ENCODE measurements at places on chromosomes 2 and 18.

DNA sequence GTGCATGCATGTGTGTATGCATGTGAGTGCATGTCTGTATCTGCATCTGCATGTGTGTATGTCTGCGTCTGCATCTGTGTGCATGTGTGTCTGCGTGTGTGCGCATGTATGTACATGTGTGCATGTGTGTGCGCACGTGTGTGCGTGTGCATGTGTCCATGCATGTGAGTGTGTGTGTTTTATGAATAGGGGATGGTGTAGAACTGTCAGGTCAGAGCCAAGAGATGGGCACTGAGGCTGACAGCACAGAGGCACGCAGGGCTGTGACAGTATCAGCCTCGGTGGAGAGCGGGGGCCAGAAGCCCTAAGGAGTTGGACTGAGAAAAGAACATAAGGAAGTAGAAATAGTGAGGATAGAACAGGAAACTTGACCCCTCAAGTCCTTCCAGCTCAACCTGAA is 494.0 kb upstream of the MYT1L start:
- DNase-seq, result no peak

DNA sequence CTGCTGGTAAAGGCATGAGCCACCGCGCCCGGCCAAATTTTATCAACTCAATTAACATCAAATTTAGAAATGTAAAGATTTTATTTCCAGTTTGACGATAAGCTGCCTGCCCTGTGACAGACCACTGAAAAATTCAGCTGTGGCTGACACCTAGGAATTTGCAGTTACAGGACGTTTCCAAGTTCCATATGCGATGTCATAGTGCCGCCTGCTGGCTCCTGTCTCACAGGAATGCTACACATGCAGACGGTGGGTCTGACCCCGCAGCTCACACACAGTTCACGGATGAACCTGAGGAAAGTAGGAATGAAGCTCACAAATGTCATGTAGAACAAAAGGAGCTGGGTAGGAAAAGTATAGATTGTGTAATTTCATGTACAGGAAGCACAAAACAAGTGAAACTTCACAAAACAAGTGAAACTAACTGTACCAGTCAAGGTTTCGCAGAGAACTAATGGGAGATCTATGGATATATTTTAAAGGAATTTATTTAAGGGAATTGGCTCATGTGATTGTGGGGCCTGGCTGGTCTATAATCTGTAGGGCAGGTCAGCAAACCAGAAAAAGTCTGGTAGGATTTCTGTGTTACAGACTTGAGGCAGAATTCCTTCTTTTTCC is 13.2 kb upstream of the SEH1L start:
- DNase-seq, result peak; percentile 91

- DNase-seq, result peak; percentile 51
Measured at GRCh38 chr2:217353591-217353990, 493.7 kb upstream of the TNP1 start.

DNA sequence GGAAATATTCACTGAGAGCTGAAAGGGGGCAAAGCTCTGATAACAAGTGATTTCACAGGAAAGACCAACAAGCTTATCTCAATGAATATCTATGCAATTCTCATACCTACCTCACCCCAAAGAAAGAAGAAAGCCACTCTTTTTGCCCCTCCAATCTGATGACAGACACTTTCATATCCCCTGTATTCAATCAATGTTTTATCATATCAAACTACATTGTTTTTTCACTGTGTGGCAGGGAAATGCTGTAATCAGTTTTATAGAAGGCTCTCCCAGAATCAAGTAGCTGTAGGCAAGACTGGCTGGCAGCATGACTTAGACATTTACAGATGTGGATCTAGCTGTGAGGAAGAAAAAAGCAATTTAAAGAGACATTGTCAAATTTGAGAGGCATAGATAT is 81.3 kb upstream of the PIK3C3 start:
- DNase-seq, result no peak

GRCh38 chr2:204150721-204151120 is 214.2 kb downstream of the ICOS start:
- no peak for DNase-seq

GRCh38 chr2:113123726-113124125 is 3.7 kb upstream of the IL1RN start:
- DNase-seq, result peak; percentile 9

GRCh38 chr2:1802046-1802445 is 57.7 kb upstream of the PXDN start:
- no peak for DNase-seq

- no peak for DNase-seq
Measured at GRCh38 chr2:41314511-41315070, 733.2 kb upstream of the PKDCC start.

DNA sequence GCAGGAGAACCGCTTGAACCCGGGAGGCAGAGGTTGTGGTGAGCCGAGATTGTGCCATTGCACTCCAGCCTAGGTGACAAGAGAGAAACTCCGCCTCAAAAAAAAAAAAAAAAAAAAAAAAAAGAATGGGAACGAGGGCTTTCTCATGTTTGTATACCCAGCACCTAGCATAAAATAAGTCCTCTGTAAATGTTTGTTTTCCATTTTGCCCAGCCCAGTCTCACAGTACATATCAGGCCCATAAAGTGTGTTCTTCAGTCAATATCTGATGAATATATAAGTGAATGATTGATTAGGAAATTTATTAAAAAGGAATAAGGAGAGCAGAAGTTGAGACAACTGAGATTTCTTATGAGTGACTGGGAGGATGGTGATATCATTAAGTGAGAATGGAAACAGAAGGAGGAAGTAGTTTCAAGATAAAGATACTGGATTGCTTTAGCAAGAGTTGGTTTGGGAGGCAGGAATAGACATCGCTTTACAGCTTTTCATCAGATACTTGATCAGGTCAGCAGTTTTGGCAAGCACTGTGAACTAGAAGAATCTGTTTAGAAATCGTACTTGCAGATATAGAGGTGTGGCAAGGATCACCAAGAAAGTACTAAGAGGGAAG is 327.5 kb downstream of the KIAA1328 start:
- peak; percentile 42 for DNase-seq

- no peak for DNase-seq
Measured at GRCh38 chr2:75606761-75607399, 39.7 kb upstream of the MRPL19 start.

DNA sequence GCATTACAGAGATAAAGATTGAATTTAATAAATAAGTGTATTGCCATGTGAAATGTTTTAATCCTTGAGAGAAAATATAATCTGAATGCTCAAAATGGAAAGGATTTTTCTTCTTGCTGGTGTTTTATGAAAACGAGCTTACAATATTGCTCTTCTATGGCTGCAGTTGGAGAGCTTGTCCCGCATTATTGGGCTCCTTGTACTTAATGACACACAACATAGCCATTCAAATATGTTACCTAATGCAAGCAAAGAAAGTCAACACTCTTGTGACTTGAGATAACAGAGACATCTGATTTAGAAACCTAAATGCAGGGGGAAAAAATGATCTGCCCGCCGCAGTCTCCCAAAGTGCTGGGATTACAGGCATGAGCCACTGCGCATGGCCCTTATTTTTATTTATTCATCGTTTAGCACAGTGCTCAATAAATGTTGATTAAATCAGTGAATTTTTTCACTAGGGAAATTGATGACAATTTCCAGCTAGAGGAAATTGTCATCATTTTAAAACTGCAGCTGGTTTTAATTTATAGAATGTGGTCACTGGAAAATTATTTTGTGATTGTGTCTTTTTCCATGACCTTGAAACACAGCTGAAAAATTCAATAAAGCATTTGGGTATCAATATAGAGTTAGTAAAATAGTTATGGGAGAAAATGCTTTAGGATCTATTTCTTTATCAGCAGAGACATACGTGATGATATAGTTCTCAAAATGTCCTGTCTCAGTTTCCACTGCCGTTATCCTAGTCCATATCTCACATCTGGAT is 2.4 kb upstream of the PRKD3 start:
- no peak for DNase-seq

DNA sequence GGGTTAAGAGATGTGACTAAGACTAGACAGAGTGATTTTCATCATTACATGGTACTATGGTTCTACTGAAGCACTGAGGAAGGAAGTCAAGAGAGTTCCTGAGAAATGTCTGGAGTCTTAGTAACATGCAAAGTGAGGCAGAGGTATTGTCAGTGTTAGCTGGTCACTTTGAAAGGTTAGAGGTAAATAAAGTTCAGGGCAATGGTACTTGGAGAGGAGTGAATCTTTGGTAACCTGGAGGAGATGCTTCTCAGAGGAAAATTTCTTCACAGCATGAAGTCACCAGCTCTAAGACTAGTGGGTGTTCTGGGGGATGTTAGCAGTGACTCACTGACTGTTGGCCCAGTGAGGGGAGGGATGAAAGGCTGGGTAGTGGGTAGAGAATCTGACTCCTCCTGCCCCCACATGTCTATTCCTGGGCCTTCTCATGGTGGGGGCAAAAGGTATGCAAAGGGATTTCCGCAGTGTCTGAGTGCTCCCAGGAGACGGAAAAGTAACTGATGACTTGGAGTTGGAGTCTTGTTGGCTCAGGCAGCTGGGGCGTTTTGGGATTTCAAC is 23.3 kb upstream of the IL1RN start:
- no peak for DNase-seq

DNA sequence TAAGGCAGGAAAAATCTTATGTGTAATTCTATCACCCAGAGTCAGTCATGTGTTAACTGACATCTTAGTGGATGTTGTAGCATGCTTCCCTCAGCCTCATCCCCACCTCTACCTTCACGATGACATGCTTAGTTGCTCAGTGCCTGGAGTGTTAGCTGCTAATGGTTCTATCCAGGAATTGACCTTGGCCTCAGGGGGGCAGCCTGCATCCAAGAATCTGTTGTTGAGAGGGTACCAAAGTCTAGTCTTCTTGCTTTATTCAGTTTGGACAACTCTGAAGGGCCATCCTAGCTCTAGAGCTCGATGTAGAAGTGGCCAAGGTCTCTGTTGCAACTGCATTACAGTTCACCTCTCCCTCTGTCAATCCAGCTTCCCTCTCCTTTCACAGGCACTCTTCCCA is 61.2 kb downstream of the ACYP2 start:
- DNase-seq, result peak; percentile 53

GRCh38 chr2:101905746-101906336 is 85.9 kb upstream of the IL1R2 start:
- DNase-seq, result no peak

DNA sequence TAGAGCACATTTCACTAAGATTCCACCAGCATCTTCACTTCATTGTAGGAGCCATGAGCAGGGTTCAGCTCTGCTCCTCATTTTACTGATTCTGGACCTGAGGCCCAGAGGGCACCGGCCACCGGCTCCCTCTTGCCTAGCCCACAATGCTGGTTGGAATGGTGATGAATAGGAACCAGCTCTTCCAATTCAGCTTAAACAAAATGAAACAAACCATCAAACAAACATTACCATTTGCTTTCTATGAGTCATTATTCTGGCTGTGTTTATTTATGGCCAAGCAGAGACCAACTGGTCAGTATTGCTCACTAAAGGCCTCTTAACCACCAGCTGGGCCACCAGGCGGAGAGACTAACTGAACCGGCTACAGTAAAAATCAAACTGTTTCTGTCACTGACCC is 176.7 kb downstream of the MTX2 start:
- no peak for DNase-seq

DNA sequence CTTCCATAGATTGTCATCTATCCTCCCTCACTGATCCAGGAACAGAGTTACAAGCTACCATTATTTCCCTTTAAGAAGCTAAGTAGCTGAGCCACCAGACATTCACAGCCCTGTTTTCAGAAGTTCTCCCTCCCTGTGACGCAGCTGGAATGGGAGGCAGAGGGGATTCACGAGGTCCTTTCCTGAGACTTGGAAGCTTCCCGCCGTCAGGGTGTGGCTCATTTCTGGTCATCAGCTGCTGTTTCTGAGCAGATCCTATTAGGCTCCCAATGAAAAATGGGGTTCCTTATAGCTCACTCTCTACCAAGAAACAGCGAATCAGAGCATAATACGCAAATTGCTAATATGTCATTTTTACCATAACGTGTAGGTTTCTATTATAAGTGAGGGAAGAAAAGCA is 559.3 kb upstream of the ID2 start:
- no peak for DNase-seq

DNA sequence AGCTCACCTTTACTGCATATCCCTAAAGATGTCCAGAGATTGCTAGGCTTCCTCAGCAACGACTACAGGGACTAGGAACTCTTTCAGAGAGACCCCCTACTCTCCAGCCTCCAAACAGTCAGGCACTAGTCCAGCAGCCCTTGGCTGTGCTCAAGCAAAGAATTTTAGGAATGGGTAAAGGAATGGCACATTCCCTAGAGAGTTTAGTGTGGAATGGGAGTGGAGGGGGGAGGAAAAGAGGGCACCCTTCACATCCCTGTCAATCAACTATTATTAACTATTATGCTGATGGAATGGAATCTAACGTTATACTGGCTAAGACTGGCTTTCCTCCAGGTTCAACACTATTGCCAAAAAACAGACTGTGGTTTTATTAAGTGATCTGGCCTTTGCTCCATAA is 64.8 kb downstream of the IKZF2 start:
- DNase-seq, result no peak

GRCh38 chr2:121018136-121019061 is 266.6 kb downstream of the TFCP2L1 start:
- peak; percentile 25 for DNase-seq

DNA sequence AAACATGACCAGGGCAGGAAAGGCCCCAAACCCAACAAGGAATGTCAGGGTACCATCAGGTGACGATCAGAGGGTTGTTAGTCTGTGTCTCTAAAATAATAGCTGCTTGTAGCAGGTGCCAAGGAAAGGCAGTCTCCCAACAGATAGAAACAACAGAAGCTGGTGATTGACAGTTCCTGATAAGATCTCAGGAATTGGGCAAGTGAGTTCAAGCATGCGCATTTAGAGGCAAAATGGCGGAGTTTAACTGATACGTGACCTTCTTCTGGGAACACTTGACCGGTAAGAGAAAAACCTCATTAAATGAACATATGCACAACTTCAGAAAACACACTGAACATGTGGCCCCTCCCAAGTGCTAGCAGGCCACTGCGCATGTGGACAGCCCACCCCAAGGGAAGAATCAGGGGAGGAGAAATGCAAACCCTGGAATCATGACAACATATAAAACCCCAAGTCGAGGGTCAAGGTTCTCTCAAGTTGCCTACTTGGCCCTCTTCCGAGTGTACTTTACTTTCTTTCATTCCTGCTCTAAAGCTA is 664.9 kb downstream of the KCNJ3 start:
- no peak for DNase-seq

GRCh38 chr2:73896362-73897239 is 3.8 kb downstream of the ACTG2 start:
- DNase-seq, result peak; percentile 61

DNA sequence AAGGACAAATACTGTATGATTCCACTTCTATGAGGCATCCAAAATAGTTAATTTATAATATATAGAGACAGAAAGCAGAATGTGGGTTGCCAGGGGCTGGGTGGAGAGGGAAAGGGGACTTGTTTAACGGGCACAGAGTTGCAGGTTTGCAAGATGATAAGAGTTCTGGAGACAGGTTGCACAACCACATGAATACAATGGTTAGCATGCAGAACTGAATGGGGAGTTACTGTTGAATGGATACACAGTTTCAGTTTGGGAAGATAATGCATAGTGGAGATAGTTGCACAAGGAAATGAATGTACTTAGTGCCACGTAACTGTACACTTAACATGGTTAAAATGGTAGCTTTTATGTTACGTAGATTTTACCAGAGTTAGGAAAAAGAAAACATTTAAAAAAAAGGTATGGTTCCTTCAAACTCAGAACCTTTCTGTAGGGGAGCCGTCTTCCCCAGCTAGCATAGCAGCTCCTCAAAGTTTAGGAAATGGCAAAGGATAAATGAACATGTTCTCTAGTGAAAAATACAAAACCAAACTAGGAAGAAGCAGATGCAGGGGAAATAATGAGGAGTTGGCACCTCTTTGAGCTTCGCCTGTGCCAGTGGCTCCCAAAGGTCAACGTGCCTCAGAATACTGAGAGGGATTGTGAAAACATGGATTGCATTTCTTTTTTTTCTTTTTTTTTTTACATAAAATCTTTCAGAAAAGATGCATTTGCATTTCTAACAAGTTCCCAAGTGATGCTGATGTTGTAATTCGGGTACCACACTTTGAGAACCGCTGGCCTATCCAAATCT is 95.2 kb downstream of the ZCCHC2 start:
- peak; percentile 18 for DNase-seq

All from hematopoietic multipotent progenitor cell treated with erythropoietin and hydrocortisone succinate and interleukin-3 and kit ligand, for 4 days (in vitro differentiated cells).